Thymus (tissue), 14 donors: ENCODE measurements at places on chromosomes 11 and 22.

GRCh38 chr11:69468911-69469885 is 12.3 kb upstream of the LINC01488 start:
- no peak for DNase-seq

DNA sequence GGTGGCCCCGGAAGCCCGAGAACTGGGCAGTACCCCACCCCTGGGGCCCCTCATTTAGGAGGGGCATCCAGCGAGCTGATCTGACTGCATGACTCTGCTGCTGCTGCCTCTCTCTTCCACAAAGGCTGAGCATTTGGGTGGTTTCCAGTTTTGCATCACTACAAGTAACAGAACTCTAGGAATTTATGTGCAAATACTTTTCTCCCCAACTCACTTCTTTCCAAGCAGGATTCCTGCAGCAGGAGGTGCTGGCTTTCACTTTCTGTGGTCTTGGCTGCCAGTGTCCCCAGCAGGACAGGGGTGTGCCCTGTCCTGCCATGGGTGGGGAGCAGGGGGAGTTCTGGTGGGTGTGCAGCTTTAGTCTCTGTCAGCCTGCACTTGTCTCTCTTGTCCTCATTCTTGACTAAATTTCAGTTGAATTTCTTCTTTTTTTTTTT is 21.2 kb downstream of the UPB1 start:
- DNase-seq: no peak

DNA sequence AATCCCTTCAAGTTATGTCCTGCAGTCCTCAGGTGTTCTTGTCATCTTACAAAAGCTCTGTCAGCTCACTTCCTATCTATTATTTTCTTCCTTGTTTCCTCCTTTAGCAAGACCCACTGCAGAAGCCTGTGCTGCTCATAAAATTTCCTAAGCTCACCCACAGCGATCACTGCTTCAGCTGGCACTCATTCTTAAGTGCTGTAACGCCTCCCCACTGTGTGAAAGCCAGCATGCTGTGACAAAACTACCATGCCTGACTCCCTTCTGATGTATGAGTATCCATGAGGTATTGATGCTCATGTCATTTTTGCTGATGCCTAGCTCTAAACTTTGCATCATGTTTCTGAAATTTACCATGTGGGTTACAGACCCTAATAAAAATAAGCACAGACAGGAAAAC is 41.5 kb upstream of the CNTN5 start:
- no peak for DNase-seq

GRCh38 chr11:107014871-107015270 is 3.4 kb downstream of the GUCY1A2 start:
- no peak for DNase-seq

DNA sequence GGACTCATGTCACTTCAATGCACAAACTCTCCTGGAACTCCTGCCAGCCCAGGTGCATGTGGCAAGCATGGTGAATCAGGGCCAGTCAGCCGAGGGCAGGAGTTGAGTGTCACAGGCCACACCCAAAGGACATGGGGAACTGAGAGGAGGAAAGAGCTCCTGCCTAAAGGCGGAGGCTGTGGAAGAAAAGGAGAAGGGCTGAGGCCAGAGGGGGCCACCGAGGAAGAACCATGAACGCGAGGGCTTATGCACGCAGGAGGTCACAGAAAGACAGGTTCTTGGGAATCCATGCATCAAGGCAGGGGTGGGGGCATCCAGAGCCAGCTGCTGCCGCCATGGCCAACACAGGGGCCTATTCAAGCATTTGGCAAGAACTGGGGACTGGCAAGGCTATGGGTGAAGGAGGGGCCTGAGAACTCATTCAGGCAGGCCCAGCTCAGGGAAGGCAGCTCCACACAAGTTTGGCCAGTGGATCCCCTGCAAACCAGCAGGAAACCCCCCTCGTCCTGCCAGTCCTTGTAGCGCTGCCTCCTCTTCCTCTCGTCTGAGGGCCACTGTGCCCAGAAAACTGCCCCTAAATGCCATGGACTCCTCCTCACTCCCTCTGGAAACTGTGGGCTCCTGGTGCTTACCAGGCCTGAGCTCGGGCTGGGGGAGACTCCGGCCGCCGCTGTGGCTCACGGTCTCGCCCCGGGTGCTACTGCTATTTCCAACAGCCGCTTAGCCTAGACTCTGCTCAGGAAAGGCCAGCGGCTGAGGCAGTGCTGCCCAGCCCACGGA is 15.4 kb downstream of the PPM1F start:
- no peak for DNase-seq

DNA sequence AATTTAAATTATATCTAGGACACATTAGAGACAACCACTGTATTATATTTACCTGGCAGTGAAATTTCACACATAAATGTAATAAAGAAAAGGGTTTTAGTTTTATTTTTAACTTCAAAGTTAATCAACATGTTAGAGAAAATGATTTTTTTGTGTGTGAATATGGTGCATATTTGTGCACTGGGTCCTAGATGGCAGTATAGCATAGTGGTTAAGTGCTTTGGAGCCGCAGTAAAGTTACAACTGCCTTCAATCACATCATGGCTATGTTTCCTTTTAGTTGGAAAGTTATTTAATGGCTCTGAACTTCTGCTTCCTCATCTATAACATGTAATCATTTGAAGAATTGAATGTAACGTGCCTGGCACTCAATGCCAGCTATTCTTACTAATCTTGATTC is 108.9 kb upstream of the DDI1 start:
- DNase-seq: no peak

DNA sequence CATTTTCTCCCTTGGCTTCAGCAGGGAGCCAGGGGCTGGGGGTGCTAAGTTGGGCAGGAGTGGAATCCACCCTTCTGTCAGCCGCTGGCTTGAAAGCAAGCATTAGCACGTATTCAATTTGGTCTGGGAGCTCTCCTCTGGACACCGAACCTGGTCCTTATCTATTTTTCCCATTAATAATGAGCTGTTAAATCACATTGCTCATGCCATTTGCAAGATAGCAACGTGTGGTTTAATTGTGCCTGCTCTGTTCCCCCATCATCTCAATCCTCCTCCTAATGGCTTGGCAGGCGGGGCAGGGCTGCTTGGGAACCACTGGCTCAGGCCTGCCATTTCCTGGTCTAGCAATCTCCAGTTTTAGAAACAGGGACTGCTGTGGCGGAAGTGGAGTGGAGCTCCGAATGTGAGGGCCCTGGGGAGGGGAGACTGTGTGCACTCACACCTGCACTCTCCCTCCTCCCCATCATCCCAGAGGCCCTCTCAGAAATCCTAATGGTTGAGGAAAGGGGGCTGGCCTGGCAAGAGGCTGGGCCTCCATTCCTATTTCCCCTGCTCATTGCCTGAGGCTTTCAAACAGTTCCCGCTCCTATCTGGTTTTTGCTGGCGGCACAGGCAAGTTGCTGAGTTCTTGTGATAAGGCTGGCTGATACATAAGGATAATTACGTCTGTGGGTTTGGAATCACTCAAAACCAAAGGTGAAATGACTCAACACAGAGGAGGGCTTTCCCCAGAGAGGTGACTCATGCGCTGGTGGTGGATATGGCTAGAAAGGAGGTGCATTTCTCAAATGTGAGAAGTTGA is 201.2 kb upstream of the E2F8 start:
- no peak for DNase-seq

DNA sequence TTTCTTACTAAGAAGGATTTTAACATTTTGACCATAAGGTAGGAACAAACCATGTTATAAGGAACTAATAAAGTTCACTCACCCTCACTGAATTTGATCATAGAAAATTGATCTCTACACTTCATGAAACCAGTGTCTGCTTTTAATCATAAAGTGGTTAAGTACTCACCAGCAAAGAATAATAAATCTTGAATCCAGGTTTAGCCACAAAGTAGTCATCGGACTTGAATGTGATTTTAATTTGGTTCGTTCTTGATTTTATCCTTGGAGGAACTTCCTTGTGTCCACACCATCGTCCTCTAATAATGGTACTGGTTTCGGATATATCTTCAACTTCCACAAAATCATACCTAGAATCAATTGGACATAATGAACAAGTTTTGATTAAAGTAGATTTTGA is 40.5 kb upstream of the DDI1 start:
- DNase-seq: no peak

- DNase-seq: no peak
These were observed 1.6 kb upstream of the SHANK3 start for GRCh38 chr22:50670914-50671538.

GRCh38 chr11:61947486-61948210 is 2.5 kb upstream of the BEST1 start:
- peak; percentile 57 for DNase-seq

DNA sequence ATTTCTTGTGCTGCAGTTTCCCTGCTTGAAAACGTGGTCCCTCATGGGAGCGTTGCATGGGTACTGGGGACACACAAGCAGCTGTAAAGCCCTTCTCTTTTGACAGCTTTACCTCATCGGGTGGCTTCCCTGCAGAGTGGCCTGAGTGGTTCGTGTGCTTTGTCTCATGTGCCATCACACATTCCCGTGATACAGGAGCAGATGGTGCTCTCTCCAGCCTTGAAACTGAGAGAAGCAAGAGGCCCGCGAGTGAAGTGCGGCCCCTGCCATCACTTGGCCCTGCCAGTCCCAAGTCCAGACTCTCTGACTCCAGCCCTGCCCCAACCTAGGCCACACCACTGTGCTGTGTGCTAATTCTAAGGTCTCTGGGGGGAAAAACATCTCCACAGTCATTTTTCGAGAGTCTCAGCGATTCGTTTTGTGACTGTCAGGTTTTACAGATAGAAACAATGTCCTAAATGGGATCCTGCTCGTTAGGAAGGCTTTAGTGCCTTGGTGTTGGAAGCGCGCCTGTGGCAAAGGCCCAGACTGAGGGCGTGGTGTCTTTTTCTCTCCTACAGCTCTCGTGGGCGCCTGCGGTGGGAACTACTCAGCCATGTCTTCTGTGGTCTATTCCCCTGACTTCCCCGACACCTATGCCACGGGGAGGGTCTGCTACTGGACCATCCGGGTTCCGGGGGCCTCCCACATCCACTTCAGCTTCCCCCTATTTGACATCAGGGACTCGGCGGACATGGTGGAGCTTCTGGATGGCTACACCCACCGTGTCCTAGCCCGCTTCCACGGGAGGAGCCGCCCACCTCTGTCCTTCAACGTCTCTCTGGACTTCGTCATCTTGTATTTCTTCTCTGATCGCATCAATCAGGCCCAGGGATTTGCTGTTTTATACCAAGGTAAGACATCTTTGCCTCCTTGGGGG is 64.2 kb downstream of the KREMEN1 start:
- DNase-seq: no peak

- no peak for DNase-seq
These were observed 11.3 kb upstream of the NNMT start for GRCh38 chr11:114284914-114285313.

- no peak for DNase-seq
These were observed 40.2 kb upstream of the FGF3 start for GRCh38 chr11:69859275-69859934.

DNA sequence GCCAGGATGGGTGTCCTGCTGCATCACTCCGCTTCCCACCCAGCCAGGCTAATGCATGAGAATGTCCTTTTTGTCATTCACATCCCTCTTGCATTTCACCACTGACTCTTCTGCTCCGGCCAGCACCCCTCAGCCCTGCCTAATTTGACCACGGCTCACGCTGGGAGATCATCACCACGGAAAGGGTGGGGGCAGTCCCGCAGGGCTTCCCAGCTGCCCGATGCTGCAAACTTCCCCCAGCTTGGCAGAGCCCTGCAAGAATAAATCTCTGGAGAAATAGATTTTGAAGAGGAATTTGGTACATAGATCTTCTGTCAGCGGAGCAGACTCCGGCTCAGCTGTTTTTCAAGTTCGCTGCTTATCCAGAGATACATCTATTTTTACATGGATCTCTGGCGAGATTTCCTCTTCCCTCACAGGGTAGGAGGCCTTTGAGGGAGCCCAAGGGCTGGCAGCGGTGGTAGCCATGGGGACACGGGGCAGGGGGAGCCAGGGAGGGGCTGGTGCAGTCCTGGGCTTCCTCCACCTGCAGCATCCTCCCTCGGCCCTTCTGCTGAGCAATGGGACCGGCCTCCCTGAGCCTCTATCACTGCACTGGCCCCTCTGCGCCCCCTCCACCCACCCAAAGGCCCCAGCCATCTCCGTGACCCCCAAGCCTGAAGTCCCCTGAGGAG is 62.6 kb downstream of the BUD13 start:
- no peak for DNase-seq

DNA sequence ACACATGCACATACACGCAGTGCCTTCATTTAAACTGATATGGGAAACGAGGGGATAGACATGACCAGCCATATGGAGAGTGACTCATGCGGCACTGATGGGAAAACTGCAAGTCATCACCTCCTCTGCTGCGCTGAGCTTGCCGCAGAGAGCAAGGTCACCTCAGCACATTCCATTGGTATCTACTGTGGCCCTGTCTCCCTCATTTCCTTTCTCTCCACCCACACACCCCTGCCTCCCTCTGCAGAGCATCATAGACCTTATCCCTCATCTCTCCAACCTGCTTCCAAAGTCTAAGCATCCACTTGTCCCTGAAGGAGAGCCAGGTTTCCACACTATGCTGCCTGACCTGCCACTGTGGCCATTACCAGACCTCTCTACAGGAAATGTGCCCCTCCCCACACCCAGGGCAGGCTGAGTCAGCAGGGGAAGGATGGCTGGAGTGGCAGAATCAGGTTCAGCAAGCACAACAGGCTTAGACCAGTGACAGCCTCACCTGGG is 116.9 kb upstream of the SNX19 start:
- DNase-seq: no peak

DNA sequence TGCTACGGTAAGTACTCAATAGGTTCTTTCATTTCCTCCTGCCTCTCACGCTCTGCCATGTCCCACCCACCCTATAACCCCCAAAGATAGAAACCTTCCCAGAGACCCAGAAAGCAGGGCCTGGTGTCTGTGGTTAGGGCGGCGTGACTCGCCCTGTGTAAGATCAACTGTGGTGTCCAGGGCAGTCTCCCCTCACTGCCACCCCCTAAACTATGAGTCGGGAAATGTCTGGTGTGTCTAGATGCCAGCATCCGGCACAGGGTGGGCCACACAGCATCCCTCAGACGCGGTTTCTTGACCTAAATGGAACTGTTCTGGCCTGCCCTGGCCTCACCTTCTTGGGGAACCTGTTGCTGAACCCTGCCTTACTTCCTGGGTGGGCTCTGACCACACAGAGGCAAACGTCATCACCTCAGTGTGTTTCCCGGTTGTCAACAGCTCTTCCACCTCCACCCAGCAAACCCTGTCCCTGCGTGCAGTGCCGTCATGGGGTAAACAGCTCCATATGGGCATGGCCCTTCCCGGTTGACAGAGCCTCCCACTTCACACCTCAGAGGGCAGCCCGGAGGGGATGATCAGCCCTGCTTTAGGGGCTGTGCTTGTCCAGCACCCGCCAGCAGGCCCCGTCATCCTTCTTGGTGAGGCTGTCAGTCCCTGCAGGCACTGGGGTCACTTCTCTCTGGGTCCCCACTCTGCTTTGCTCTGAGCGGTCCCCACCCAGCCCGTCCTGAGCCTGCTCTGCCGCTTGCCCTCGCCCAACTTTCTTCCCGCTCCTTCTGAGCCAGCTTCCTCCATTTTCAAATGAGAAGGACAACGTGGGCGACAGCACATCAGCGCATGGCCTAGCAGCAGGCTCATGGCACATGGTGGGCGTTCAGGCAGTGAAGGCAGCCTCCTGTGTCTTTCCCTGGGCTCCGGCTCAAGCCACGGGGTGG is 6.0 kb downstream of the WNT11 start:
- no peak for DNase-seq

- DNase-seq: no peak
These were observed 198.8 kb downstream of the FAT3 start for GRCh38 chr11:92423115-92424034.
